Left lobe of liver (tissue), 2 donors: ENCODE measurements at places on chromosomes 13 and 19. TPM values are rescaled to one million over a fixed set of nuclear protein-coding genes. Genes with fewer than 3 reads are reported as not detected.

Gene ZNF667
- total RNA-seq, result 0.63 TPM

Gene CYP4F8
- not detected for total RNA-seq

Gene PPM1N
- 0.86 TPM for total RNA-seq

Gene FCHO1
- 1.7 TPM for total RNA-seq

Gene TTYH1
- total RNA-seq, result 0.33 TPM

Gene MTUS2
- total RNA-seq, result 0.53 TPM

Gene RNF6
- total RNA-seq, result 9.4 TPM

DNA sequence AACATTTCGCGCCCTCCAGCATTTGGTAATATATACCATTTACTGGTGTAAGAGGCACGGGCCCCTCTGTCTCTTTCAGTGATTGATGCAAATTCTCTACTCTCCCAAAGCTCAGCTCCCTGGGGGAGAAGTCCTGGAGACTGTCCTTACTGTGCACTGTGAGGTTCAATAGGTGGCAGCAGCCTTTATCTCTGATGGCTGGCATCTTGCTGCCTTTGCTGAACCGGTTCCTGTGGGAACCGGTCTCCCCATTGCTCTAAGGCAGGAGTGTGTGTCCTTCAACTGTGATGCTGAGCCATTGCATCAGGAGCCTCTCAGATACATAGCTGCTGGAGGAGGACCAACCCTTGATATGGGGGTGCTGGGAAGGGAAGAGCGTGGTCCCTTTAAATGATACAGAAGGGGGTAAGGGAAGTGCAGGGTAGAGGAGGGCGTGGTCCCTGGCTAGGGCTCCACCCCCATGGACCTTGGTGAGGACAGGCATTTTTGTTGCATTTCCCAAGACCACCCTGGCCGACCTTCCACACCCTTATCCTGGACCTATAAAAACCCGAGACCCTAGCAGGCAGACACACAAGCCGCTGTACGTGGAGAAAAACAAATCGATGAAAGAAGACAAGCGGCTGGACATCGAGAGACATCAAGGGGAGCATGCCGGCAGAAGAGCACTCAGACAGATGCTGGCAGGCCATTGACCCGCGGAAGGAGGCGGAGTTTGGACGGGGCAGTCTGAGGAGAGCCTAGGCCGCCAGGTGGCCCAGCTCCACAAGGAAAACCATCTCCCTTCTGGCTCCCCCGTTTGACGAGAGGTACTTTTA, 41.1 kb upstream of the GTF3A start:
- DNase-seq, result no peak

GRCh38 chr13:97395447-97396136, 38.4 kb upstream of the RAP2A start:
- DNase-seq, result no peak

DNA sequence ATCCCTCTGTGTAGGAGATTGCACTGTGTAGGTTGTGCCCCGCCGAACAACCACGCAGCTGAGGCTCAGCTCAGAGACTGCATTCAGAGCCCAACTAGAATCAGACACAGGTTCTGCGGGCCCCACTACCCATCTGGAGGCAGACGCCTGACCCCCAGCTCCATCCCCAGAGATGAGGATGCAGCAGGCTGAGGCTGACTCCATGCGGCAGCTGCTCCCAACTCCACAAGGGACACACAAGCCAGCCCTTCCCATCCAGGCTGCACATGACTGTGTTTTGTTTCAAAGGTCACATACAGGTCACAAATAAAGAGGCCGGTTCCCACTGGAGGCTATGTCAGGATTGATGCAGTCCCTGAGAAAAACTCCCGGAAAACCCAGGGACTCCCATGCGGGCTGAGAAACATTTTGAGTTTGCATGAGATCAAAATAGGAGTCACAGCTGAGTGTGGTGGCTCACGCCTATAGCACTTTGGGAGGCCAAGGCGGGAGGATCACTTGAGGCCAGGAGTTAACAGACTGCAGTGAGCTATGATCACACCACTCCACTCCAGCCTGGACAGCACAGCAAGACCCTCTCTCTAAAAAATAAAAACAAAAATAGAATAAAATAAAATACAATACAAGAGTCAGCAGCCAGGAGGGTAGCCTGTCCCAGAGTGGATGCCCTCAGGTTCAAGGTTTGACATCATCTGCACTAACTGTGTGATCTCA, 14.0 kb downstream of the ELL start:
- DNase-seq, result peak; percentile 79

DNA sequence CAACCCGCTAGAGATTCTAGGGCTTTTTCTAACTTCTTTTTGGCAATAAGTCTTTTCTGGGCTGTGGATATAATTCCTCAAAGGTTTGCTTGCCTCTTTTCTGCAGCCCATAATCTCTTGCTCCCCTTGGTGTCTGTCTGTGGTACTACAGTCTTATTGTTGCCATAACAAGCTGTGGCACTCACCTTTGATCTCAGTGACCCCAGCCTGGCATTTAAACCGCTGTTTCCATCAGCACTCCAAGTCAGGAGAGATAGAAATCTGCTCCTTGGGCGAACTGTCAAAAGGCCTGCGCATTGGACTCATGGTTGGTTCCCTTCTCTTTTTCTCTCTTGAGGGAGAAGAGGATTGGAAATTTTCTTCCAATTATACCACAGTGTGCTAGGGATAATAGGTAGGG, 14.5 kb upstream of the MPHOSPH8 start:
- DNase-seq, result peak; percentile 67

DNA sequence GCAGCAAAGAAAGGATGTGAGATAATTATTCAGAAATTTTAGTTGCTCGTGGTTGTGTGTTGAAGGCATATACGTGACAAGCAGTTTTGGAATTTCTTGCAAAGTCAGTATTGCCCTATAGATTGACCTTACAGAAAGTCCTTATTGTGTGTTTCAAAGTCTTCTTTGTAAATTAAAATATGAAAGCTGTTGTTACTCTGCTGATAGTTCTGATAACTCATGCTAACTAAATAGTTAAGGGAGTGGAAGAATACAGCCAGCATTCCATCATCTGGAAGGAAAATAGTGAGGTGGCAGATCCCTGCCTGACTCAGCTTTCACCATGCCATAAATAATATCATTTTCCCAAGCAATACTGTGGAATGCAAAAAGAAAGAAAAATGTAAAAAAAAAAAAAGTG, 27.2 kb downstream of the WASF3 start:
- DNase-seq, result no peak

GRCh38 chr13:90402613-90403012, 944.9 kb upstream of the MIR17HG start:
- no peak for DNase-seq

DNA sequence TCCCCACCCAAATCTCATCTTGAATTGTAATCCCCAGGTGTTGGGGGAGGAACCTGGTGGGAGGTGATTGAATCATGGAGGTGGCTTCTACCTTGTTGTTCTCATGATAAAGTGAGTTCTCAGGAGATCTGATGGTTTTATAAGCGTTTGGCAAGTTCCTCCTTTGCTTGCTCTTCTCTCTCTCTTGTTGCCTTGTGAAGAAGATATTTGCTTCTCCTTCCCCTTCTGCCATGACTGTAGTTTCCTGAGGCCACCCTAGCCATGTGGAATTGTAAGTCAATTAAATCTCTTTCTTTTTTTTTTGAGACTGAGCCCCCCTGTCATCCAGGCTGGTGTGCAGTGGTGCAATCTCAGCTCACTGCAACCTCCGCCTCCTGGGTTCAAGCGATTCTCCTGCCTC, 34.4 kb downstream of the VSTM1 start:
- DNase-seq, result no peak

- no peak for DNase-seq
Measured at GRCh38 chr13:48816700-48817099, 159.0 kb upstream of the FNDC3A start.

DNA sequence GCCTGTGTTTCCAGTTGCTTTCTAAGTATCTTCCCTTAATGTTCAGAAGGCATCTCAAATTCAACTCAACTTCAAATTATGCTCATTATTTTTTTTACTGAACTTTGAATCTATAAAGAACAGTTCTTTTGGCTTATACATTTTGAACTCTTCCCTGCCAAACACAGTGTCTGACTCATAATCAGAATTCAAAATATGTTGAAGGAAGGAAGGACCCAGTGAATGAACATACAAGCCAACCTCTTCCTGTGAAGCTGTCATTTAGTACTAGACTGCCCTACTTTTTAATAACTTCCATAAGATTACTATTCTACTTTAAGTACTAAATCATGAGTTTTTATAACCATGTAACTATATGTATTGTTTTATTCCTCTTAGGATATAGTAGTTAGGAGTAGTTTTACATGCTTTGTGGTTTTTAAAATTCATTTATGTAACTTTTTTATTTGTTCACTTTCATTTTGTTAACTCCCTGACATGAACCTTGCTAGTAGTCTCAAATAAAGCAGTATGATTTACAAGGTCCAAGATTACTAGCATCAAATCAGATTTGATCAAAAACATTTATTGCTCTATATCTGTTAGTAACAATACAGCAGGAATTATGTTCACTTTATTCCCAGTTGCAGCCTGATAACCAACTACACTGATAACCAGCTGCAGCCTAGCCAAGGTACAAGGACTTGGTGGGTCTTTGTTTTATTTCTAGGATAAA, 6.4 kb downstream of the NUDT15 start:
- no peak for DNase-seq

DNA sequence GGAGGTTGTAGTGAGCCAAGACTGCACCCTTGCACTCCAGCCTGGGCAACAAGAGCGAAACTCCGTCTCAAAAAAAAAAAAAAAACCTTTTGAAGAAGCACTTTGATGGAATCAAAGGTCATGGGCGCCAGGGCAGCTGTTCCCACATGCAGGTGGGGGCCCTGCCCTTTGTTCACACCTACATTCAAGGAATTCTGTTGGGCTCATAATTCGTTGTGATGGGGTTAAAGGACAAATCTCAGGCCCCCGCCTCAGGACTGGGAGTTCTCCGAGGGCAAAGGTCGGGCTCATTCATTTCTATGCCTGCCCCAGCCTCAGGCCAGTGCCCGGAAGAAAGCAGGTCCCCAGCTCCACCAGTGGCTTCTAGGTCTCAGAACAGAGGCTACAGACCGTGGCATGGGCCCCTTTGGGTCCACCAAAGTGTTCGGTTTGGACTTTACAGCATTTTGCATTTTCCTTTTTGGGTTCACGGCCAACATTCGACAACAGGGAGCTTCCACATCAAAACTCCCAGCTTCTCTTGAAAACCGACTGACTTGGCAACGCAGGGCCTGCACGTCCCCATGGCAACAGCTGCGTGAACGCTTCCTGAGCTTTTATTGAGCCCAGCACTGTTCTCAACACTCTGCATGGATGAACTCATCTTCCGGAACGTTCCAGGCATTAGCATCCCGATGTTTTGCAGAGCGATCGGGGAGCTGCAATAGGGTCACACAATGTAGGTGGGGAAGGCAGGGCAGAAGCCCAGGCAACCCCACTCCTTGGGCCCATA, 10.1 kb upstream of the GTF2F1 start:
- DNase-seq, result no peak

GRCh38 chr13:40772765-40773473, 1.9 kb upstream of the MRPS31 start:
- peak; percentile 73 for DNase-seq

DNA sequence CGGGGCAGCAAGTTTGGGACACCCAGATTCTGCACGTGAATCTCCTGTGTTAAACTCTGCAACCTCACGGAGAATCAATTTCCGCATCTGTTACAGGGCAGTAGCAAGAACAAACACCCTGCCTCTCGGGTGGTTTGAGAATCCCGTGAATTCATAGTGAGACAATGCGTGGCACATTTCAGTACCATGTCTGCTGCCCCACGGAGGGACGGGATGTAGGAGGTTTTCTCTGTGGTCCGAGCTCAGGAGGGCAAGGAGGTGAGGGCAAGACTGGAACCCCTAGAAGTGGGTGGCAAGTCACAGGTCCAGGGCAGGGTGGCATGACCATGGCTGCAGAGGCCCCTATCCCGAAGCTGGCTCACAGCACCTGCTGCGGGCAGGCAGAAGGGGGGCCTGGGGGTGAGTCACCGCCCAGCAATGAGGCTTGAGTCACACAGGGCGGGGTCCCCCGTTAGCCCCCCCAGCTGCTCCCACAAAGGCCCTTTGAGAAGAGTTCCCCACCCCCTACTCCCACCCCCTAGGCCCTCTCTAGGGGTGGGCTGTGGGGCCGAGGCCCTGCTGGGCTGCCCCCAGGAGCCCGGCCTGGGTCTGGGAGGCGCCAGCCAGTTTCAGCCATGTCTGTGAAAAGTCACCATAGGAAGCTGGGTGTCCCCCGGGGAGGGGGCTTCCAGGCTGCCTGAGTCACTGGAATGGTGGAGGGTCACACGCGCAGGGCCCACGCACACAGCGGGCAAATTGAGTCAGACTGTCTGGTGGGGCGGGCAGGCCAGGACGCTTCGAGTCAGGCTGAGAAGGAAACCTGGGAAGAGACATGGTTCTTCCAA, 25.8 kb upstream of the NANOS3 start:
- DNase-seq, result no peak

DNA sequence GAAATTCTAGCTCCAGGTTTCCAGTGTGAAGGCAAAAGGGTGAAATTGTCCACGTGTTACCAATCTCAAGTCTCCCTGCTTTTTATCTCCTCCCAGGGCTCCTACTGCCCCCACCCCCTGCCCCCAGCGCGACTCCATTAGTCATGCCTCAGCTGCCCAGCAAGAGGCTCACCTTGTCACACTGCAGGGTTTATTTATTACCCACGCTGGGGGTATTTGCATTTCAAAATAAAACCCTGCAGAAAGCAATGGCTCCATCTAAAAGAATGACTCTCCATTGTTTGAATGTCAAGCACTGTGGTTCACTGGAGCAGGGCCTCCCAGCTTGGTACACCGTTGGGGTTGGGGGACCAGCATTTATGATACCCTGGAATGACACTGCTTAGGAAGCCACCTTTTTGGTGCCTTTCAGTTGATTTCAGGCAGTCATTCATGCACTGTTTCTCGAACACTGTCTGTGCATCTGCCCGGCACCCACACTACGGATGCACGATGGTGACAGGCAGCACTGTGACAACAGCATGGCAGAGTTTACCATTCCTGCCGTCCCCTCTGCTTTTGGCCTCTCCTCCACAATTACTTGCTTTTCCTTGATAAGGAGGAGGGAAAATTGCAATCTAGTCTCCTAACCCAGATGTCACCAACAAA, 9.9 kb upstream of the POP4 start:
- DNase-seq, result no peak

DNA sequence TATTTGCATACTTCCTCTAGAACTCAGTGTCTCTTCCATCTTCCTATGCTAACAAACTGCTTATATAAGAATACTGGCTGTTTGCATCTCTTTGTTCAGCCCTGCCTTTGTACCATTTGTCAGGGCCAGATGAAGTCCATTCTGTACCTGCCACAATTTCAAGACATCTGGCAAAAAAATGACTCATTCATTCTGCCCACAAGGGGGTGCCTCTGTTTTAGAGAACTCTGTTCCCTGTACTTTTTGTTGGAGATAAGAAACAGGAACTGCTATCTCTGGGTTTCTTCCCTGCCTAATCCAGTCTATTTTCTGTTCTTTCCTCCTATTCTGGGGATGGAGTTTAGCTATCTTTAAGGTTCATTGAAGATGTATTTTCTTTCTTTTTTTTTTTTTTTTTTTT, 23.0 kb downstream of the ZNF568 start:
- DNase-seq, result no peak

DNA sequence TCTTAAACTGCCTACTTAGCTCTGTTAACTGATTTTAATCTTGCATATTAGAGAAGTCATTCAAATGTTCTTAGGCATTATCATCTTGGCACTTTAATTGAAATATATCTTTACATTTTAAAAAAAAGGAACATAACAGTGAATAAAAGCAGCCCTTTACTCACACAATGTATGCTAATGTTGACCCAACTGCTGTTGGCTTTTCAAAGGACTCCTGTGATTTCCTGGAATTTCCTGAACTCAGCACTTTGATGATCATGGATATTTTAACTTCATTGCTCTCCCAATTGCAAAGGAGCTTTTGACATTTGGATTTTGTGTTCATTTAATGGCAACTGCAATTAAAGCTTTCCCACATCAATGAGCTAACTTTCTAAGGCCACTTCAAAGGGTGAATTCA, 1230.3 kb downstream of the DIAPH3 start:
- no peak for DNase-seq

- peak; percentile 58 for DNase-seq
Measured at GRCh38 chr19:41934849-41935374, 6.7 kb upstream of the ERFL start.
